H7 (cell line): ENCODE measurements at places on chromosomes 2 and 18.

- peak; percentile 55 for DNase-seq
Observed at GRCh38 chr2:219631904-219632759, 4.7 kb downstream of the SLC4A3 start.

GRCh38 chr2:206086716-206087350 is 859 bp upstream of the INO80D start:
- no peak for DNase-seq

DNA sequence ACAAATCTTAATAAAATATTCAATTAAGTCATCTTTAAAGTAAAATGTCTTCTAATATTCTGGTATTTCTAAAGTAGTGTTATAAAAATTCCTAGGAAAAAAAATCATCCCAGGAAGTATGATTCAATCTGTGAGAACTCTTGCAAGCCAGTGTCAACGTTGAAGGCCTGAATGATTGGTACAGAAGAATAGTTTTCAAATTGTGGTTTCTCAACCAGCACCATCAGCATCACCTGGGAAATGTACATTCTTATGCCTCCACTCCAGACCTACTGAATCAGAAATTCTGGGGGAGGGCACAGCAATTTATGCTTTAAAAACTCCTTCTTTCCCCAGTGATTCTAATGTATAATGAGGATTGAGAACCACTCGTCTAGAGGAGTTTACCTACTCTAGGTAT is 62.3 kb upstream of the C2orf15 start:
- DNase-seq, result no peak

DNA sequence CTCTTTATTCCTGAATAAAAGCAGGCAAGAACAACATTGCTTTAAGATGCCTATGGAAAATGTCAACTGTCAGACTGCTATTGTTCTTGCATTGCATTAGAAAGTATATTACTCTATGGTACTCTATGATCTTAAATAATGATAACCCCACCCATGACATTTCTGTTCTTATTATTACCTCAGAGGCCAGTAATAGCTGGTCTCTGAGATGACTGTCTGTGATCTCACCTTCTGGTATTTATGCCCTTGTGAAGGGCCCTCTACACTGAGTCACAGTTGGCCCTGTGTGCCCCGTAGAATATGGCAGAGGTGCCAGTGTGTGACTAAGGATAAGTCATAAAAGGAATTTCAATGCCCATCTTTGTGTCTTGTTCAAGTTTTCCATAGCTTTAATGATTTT is 61.0 kb downstream of the SPP2 start:
- DNase-seq, result no peak

DNA sequence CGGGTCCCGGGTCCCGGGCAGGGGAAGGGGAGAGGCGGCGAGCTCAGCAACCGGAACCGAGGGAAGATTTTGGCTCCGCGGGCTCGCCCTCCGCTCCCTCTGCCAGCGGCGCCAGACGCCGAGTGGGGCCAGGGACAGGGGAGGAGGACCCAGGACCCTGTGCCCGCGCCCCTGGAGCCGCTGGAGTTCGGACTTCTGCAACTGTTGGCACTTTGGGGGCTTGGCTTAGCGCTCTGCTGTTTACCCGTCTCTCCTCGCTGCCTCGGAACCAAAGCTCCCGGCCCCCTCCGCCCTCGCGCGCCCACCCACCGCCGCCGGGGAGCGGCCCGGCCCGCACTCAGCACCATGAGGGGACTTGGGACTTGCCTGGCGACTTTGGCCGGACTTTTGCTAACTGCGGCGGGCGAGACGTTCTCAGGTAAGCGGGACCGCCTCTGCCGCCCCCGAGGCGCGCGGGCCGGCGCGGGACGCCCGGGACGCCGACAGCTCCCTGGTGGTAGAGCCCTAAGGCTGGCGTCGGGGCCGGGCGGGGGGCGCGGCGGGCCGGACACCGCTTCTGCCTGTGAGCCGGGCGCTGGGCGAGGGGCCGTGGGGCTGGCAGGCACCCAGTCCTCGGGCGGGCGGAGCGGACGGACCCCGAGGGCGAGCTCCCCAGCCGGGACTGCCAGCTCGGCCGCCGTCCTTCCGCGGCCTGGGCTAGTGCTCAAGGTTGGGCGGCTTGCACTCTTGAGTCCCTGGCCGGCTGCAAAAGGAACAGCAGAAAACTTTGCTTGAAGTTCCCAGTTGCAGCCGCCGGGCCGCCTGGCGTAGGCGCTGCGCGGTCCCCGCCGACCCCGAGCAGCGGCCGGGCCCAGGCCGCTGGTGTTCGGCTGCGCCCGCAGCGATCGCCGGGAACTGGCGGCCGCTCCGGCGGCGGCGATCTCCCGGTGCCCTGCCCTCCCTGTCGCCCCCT is 634 bp downstream of the PTPRM start:
- DNase-seq, result peak; percentile 79

GRCh38 chr2:159155320-159155719 is 131.2 kb downstream of the WDSUB1 start:
- DNase-seq, result peak; percentile 51

- DNase-seq, result peak; percentile 62
Observed at GRCh38 chr18:79489899-79490625, 94.3 kb downstream of the NFATC1 start.

DNA sequence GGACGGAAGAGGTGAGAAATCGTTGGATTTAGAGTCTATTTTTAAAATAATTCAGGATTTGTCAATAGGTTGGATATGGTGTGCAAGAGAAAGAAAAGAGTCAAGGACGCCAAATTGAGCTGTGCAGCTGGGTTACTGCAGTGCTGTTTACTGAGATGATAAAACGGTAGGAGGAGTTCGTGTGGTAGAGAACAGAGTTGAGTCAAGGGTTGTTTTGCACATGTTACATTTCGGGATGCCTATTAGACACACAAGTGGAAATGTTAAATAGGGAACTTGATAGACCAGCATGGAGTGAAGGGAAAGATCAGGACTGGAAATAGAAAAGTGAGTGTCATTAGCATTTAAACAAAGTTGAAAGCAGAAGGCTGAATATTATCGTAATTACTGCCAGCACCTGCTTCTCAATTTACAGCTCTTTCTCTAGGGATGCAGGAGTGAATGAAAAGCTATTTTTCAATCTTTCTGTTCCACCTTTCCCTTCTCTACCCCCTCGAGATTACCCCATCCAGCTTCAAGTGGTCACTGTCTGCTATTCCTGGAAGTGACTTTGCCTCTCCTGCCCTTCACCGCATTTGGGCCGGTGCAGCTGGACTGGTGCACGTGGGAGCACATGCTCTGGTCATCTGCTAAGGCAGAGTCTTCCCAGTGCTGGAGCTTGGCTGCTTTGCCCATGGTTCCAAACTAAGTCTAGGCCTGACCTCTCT is 30.3 kb downstream of the GPR75 start:
- no peak for DNase-seq

- peak; percentile 64 for DNase-seq
Observed at GRCh38 chr2:25274868-25275574, 66.7 kb downstream of the DNMT3A start.

GRCh38 chr2:131646669-131647297 is 119.1 kb downstream of the CCDC74A start:
- no peak for DNase-seq

DNA sequence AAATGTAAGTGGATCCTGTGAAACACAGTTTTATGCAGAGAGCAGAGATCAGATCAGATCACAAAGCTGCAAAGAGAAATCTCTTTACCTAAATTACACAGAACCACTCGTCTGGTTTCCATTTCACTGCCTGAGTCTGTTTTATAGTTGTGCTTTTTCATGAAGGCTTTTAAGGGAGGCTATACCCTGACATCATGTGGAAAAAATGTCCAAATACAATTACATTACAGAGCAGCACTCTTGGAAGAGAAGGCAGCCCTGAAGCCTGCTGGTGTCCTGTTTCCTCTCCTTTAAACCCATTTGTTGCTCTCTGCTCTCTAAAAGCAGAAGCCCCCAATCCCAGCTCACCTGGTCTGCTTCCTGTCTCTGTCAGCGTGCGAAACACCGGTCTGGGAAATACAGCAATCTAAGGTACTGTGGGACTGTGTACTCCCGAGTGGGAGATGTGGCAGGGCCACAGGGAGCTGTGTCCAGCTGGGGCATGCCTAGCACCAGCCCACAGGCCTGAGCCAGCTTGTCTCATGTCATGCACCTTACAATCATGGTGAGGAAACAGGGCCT is 24.8 kb upstream of the ZFP36L2 start:
- DNase-seq, result no peak

DNA sequence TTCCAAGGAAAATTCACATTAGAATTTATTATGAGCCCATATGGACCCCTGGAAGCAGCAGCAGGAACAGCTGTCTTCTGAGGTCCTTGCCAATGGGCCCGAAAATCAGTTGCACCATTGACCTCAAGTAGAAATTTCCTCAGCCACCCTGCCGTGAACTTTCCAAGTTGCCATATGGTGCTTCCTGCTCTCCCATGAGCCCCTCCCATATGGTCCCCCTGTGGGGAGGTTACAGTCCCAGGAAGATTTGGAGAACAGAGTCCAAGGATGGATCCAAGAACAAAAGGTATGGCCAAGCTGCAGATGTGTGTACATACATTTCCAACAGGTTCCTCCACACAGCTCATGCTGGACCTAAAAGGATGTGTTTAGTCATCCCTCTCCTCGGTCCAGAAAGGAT is 34.6 kb downstream of the DIPK1C start:
- no peak for DNase-seq

GRCh38 chr2:41283079-41283775 is 764.6 kb upstream of the PKDCC start:
- DNase-seq, result peak; percentile 4

- DNase-seq, result no peak
Observed at GRCh38 chr2:46841621-46842020, 74.0 kb downstream of the MCFD2 start.

DNA sequence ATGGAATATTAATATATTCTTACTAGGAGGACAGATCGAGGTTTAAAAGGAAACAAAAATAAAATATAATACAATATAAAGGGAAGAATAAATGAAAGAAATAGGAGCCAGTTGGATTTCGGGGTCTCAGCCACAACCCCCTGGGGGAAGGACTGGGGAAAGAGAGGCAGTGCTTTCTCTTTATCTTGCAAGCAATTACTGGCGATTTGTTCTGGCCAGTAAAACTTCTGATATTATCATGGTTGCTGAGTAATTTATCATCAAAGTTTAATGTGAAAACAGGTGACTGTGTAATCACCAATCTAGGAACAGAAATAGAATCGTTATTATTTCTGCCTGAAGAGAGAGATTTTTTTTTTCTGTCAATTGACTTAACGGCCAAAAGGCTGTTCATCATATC is 917.7 kb upstream of the CELF4 start:
- no peak for DNase-seq

DNA sequence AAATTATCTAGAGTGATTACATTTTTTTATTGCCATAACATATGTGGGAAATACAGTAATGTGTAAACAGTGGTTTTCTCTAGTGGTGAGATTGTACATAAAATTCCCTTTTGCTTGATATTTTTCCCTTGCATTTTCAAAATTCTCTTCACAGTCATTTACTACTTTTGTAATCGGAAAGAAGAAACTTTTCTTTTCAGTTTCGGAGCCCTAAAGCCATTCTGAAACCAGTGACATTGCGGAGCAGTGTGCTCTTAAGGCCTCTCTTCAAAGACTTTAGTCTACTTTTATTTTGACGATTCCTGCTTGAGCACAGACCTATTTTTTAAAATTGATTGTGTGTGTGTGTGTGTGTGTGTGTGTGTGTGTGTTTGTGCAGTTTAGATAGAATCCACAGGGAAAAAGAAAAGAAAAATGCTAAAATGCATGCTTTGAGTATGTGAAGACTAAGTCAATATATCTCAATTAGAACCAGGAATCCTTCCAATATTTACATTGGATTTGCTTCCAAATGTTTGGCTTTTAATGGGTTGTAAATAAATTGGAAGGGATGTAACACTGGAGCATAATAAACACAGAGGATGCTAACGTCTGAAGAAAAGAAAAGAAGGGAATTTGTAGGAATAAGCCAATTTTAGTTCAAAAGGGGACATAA is 357.4 kb downstream of the RND3 start:
- no peak for DNase-seq

GRCh38 chr2:72116081-72116533 is 31.6 kb downstream of the CYP26B1 start:
- peak; percentile 82 for DNase-seq

- DNase-seq, result no peak
Observed at GRCh38 chr2:30764021-30764800, 43.0 kb downstream of the CAPN13 start.

- no peak for DNase-seq
Observed at GRCh38 chr2:23430263-23430662, 45.3 kb downstream of the KLHL29 start.

DNA sequence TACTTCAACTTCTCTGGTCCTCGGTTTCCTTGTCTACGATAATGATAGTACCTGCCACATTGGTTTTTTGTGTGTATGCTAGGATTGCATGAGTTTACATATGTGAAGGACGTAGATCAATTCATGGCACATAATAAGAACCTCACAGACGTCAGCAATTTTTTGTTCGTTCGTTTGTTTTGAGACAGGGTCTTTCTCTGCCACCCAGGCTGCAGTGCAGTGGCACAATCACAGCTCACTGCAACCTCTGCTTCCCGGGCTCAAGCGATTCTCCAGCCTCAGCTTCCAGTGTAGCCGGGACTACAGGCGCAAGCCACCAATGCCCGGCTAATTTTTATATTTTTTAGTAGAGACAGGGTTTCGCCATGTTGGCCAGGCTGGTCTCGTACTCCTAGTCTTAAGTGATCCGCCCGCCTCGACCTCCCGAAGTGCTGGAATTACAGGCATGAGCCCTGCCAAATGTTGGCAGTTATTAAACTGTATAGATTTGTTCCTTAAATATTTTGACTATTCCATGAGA is 756 bp upstream of the SLC35F5 start:
- no peak for DNase-seq

- DNase-seq, result no peak
Observed at GRCh38 chr18:70194227-70194890, 11.1 kb downstream of the RTTN start.

- peak; percentile 83 for DNase-seq
Observed at GRCh38 chr2:239882331-239882732, 142.8 kb downstream of the NDUFA10 start.

GRCh38 chr2:11180653-11181052 is 25.4 kb downstream of the SLC66A3 start:
- DNase-seq, result no peak

- DNase-seq, result peak; percentile 65
Observed at GRCh38 chr2:118843483-118844132, 3.8 kb downstream of the EN1 start.

GRCh38 chr2:62452701-62453454 is 53.1 kb downstream of the TMEM17 start:
- no peak for DNase-seq

- no peak for DNase-seq
Observed at GRCh38 chr2:171923206-171923605, 945 bp downstream of the HAT1 start.

DNA sequence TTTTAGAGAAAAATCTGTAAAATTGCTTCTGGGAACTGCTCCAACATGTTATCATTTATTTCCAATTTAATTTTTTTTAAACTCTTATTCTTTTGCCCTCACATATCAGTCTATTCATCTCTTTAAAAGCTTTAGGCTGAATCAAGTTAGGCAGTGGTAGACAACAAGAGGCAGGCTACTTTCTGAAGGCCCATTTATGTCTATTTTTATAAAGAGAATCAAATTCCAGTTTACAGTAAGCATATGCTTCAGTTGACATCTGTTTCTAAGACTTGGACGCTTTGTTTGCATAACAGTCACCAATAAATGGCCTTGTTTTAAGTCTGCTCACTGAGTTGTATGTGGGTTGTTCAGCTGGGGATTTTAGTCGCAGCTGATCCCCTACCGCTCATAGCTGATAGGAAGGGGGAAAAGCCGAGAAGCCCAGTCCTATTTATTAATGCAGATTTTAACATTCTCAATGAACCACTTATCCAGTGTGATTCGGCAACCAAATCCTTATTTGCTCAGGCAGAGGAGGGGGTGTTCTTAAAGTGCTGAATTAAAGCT is 260.4 kb upstream of the SIX3 start:
- peak; percentile 37 for DNase-seq
